ENCODE measurements at places on chromosomes 12 and 14.

DNA sequence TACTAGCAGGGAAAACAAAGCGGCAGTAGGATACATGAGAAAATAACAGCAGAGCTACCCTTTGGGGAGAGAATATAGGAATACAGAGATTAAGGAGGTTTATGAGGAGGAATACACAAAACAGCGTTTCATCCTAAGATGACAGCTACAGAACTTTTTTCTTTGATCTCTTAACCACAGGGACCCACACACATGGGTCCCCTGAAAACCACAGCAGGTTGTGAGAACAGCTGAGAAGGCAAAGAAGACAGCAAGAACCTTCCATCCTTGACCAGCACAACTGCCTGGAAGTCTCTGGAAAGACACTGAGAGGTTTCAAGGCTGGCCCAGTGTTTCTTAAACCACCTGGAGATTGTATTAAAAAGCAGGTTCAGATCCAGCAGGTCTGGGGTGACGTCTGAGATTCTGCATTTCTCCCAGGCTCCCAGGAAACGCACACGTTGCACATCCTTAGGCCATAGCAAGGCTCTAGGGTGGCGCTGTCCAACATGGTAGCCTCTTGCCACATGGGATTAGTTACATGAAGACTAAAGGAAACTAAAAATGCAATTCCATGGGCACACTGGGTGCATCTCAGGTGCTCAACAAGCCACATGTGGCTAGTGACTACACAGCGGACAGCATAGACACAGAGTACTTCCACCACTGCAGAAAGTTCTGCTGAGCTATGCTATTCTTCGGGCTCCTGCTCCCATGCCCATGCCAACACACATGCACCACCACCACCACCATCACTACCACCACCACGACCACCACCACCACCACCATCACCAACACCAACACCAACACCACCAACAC is 92.3 kb downstream of the FOXN3 start:
- DNase-seq = no peak

- no peak for DNase-seq
Measured at GRCh38 chr12:104049278-104049902, 597 bp downstream of the GLT8D2 start.

DNA sequence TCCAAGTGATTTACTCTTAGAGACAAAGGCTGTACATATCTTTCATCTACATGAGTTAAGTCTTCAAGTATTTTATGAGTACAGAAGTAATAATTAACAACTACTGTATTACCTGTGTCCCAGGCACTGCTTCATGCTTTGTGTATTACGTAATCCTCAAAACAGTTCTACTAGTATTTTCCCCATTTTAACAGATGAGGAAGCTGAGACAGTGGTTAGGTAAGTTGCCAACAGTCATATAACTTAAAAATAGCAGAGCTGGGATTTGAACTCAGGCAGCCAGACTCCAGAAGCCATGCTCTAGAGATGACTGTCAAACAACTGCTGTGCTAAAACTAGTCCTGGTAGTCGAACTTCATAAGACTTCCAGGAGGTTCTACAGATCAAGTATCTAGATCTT is 10.7 kb downstream of the TRMT5 start:
- no peak for DNase-seq

- no peak for DNase-seq
Measured at GRCh38 chr12:12121061-12121460, 50.3 kb downstream of the BCL2L14 start.

GRCh38 chr12:67940780-67941243 is 48.4 kb upstream of the IFNG-AS1 start:
- DNase-seq = no peak

DNA sequence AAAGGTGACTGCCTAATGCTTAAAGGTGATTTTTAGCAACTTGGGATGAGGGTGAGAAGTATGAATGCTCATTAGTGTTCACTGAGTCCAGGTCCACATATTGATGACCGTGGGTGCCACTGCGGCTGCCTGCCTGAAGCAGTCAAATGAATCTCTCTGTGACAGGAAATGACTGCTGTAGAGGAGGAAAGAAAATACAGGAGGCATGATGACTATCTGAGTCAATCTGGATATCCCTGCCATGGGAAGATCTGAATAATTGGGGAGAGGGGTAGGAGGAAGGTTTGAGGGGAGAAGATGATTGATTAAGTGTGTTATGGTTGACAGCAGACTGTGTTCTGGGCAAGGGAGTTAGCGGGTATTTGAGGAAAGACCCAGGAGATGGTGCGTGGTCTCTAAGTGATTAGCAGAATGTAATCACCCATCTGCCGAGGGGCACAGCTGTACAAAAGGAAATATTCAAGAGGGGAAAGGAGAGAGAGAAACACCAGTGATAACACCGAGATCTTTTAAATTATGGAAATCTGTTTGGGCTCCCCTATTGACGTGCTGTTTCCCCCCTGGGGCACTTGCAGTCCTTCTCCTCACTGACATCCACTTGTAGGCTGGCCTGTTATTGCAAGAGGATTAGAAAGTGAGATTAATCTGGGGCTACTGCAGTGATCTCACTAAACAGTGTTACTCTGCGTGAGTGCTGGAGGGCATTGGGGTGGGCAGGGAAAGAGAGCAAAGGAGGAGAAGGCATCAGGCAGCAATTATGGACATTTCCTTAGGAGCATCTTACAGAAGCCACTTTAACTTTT is 97.7 kb downstream of the AKAP6 start:
- DNase-seq = no peak

DNA sequence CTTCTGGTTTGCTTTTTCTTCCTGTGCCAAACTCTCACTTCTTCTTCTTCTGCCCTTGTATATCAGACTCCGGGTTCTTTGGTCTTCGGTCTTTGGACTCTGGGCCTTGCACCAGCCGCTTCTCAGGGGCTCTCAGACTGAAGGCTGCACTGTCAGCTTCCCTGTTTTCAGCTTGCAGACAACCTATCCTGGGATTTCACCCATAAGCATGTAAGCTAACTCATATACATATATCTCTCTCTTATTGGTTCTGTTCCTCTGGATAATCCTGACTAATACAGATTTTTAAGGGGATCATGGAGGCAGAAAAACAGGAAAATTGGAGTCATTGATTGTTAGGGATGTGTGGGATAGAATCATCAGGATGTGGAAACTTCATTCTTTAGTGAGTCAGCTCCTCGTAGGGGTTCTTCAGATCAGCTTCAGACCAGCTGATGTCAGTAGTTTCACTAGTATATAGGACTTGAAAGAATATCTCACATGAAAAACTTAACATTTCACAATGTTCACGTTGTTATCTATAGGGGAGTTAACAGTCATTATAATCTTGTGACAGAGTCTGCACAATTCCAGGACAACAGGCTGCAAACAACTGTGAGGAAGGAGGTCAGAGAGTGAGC is 102.9 kb downstream of the RASSF9 start:
- DNase-seq = no peak

DNA sequence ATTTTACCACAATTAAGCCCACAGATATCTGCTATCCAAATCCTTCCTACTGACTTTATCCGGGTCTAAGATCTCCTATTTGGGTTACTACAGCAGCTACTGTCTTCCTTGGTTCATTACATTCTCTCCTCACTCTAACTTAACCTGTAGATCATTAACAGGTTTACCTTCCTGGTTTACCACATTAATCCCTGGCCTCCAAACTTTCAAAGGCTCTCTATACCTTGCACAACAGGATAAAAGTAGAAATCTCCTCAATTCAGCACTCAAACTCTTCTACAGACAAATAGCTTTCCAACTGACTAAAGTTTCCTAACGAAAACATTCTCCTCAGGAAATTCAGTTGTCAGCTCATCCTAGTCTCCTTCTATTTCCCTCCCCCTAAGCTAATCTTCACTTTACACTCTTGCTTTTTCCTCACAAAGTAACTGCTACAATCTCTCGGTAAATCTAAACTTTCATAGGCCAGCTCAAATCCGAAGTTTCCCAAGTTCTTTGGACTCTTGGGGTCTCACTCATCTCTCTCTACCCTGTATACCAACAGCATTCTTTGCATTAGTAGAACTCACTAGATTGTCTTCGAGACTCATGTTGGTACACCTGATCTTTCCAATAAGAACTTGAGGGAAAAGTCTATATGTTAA is 2.7 kb downstream of the BTBD7 start:
- DNase-seq = no peak

DNA sequence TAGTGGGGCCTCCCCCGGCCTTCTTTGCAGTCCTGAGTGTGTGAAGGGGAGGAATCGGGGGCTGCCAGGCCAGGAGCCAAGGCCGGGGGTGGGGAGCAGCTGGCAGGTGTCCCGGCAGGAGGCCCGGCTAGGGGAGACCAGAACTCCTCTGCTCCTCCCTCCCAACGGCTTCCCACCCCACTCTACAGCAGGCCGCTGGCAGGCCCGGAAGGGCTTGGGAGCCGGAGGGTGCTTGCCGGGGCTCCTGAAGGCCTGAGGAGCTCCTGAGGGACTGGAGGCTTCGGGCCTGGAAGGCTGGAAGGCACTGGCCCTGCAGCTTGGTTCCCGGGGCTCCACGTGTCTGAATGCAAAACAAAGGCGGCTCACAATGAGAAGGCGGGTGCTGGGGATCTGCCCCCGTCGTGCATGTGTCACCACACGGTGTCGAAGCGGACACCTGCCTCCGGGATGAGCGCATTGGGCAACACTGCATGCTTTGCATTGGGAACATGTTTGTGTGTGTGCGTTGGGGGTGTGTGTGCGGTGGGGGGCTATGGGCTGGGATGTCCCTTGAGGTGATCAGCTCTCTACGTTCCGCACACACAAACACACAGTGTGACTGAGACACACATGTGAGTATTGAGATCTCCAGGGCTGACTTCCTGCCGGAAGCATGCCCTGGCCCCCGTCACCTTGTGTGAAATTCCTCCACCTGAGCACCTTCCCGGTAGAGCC is 30.9 kb upstream of the ANKRD9 start:
- no peak for DNase-seq

GRCh38 chr12:131471271-131471905 is 239.5 kb upstream of the SFSWAP start:
- no peak for DNase-seq

GRCh38 chr12:39722504-39722903 is 102.9 kb upstream of the ABCD2 start:
- DNase-seq = no peak

- DNase-seq = no peak
Measured at GRCh38 chr14:81567302-81567701, 33.6 kb upstream of the SEL1L start.

DNA sequence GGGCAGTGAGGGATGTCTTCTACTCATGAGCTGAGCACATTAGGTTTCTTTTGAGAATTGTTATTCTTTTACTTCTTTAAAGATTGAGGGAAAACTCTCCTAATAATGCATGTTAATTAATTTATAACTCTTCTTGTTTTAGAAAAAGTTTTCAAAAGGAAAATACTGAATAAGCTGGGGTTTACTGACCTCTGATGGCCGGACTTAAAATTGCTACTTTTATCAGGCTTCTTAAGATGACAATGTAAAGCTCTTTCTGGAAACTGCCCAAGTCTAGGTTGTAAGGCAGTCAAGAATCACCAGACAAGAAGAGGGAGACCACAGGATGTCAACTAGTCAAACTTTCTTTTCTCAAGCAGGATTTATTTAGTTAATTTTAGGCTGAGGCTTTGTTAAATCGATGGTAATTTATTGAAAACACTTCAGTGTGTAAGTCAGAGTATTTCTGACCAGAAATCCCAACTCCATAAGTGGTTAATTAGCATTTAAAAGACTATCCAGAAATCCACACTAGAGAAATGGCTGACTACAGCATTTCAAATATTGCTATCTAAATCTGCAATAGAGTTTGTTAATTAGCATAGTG is 82.1 kb downstream of the AVPR1A start:
- DNase-seq = no peak

- DNase-seq = no peak
Measured at GRCh38 chr14:99554757-99555531, 49.1 kb downstream of the CCDC85C start.

- DNase-seq = no peak
Measured at GRCh38 chr12:70983692-70984091, 63.2 kb upstream of the PTPRR start.

GRCh38 chr14:65010211-65010931 is 23.7 kb downstream of the FNTB start:
- no peak for DNase-seq

GRCh38 chr14:25406818-25407217 is 356.9 kb upstream of the STXBP6 start:
- no peak for DNase-seq

GRCh38 chr12:4587108-4587507 is 25.1 kb downstream of the DYRK4 start:
- DNase-seq = no peak

GRCh38 chr14:100045642-100046344 is 19.4 kb upstream of the EVL start:
- DNase-seq = no peak

DNA sequence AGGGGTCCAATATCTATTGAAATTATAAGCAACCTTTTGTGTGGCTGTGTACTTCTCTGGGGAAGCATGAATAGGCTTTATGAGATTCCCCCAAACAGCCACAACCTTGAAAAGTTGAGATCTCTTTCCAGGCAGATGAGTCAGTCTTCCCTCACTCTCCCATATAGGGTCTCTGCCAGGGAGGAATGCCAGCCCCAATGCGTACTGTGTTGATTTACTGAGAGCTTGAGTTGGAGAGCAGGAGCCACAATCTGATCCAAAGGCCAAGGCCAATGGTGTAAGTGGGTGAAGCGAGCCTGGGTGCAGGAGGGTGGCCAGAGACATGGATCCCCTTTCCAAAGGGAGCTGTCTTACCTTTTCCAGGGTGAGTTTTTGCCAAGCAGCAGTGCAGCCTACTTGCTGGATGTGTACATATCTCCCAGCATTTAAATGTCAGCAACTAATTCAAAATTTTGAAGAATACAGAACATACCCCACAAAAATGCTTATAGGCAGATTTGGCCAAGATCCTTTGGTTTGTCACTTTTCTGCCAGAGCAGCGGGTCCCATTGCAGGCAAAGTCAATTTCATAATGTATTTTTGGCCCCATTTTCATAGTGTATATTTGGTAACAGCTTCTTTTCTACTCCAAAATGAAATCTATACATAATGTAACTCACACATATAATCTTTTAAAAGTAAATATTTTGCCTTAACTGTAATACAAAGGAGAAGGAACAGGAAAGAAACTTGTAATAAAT is 88.2 kb downstream of the TBC1D30 start:
- DNase-seq = no peak

- DNase-seq = no peak
Measured at GRCh38 chr12:6444031-6444430, 724 bp upstream of the CD27 start.

DNA sequence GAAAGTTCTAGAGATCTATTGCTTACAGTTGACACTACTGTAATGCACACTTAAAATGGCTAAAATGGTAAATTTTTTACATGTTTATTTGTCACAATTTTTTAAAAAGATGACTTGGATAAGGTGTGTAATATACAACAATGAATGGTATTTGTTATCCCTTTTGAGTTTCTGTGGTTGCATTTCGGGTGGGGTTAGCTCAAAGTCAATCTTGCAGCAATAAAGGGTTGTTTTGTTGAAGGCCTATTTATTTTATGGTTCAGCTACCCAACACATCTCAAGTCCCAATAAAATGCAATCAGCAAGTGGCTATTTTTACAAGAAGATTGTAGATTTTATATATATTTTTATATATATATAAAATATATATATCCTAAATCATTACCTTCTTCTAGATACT is 22.1 kb downstream of the SNRPF start:
- no peak for DNase-seq

- no peak for DNase-seq
Measured at GRCh38 chr14:22524115-22524783, 64.8 kb downstream of the DAD1 start.

GRCh38 chr12:63132201-63132600 is 18.8 kb downstream of the AVPR1A start:
- DNase-seq = no peak

GRCh38 chr14:104891664-104892530 is 26.8 kb downstream of the CEP170B start:
- DNase-seq = no peak

- DNase-seq = no peak
Measured at GRCh38 chr12:103205906-103206305, 248.4 kb downstream of the ASCL1 start.

GRCh38 chr12:54868690-54869089 is 14.4 kb downstream of the MUCL1 start:
- DNase-seq = no peak

Measured in dorsolateral prefrontal cortex (tissue), 122 donors.